ENCODE measurements at places on chromosomes 16 and 17. TPM values are rescaled to one million over a fixed set of nuclear protein-coding genes. Genes with fewer than 3 reads are reported as not detected.

Gene APOBR
- total RNA-seq, result 25.5 TPM

Gene IRX3
- 0.12 TPM for total RNA-seq

Gene CHST4
- total RNA-seq, result not detected

- H3K27me3 ChIP-seq, result peaks cover 26% of the 10 kb centered on the region
- peaks cover 32% of the 10 kb centered on the region for H3K4me1 ChIP-seq
- no peak overlapping the region for H3K4me3 ChIP-seq
- H3K27ac ChIP-seq, result no peak overlapping the region
- no peak for DNase-seq
Observed at GRCh38 chr16:79610771-79611170, 10.2 kb upstream of the MAF start.

Gene BCO1
- not detected for total RNA-seq

DNA sequence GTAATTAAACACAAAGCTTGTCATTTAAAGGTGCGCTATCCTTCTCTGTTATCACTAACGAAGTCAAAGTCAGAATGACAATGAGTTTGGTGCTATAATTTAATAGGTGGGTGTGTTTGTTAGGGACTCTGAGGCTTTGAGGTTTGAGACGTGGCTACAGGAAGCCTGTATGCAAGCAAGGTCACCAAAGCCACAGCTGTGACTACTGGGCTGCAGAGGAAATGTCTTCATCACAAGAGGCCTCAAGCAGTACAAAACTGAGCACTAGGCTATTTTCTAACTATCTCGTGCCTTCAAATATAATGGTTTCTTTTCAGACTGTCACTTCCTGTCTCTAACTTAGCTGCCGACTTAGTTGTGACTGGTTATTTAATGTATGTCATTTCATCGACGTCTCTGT, 141.2 kb downstream of the AATF start:
- H3K4me3 ChIP-seq, result peak overlapping the region; percentile 29
- DNase-seq, result peak; percentile 91
- H3K4me1 ChIP-seq, result peaks cover 69% of the 10 kb centered on the region
- H3K36me3 ChIP-seq, result peaks cover 24% of the 10 kb centered on the region

- DNase-seq, result no peak
- no peak overlapping the region for H3K4me3 ChIP-seq
- H3K36me3 ChIP-seq, result no peaks in the 10 kb centered on the region
- no peaks in the 10 kb centered on the region for H3K4me1 ChIP-seq
- H3K27me3 ChIP-seq, result peaks cover 6% of the 10 kb centered on the region
Observed at GRCh38 chr16:50863644-50864144, 121.8 kb downstream of the CYLD start.
